Stimulated activated naive CD4-positive, alpha-beta T cell treated with Interleukin-2 at 50 U/mL for 16 hours (primary cell): ENCODE measurements at places on chromosomes 4 and X.

DNA sequence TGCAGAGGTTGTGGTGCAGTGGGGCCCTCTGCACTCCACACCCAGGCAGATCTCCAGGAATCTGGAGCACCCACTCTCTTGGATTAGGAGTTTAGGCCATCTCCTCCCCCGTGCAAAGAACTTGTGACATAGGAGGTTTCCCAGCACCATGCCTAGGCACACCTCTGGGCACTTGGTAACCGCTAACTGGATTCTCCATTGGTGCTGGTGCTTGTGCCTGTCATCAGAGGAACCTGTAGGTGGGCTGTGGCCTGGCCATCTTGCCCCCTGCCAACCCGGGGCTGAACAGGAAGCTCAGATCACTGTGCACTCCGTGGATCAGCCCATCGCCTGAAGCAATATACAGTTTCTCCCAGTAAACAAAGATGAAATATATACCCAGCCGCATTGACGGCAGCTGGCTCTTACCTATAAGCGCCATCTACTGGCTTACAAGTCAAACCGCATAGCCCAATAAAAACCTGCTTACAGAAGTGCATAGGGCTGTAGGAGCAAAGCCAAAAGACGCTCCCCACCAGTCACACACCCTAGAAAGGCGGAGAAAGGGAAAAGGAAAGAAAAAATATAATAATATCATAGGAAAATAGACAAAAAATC lies 19.1 kb upstream of the TEX13B start:
- no peak for DNase-seq

DNA sequence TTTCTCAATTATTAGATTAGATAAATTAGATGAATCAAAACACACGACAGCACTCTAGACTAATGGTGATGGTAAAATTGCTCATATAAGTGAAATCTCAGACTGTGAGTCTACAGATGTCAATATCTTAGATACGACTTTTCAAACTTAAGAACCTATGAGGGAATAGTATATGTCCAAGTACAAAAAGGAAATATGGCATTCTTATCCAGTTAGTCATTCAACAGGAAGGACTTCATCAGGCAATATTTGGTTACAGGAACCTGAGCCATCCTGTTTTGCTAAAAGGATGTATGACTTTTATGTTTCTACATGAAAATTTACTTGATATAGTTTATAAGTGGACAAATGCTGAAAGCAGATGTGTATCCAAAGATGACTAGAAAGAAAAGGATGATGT lies 107.0 kb downstream of the CT47B1 start:
- no peak for DNase-seq

DNA sequence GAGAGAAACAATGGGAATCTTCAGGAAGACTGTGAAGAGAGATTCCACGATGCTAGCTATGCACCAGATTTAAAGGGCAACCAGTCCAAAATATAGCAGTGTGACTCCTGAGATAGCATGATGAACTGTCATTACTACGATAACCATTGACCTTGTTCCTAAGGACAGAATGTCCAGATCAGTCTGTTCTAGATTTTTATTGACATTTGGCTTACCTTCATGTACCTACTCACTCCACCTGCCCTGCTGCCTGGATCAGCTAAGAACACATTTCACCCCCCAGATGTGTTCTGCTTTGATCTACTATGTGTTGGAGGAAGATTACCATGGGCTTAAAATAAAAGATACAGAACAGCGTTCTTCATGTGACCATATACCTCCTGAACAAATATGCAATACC lies 50.1 kb downstream of the ELF2 start:
- DNase-seq, result no peak

DNA sequence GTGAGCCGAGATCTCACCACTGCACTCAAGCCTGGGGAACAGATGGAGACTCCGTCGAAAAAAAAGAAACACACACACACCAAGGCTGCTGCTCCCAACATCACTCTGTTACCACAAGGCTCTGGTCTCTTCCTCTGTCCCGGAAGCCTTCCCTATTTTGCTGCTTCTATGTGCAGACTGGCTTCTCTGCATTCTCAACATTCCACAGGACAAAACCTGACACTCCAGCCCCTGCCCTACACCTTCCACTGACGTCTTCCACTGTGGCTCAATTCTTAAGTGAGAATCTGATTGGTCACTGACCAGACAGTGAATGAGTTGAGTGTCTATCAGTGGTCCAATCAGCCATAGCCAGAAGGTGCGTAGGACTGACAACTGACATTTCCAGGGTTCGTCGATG lies 5.9 kb downstream of the ODAPH start:
- no peak for DNase-seq

- DNase-seq, result peak; percentile 69
Measured at GRCh38 chrX:69165087-69165651, at the start of gene PJA1. PJA1 (minus strand) TSS chrX:69165453; CDS start chrX:69163073, 2,380 bp downstream.

DNA sequence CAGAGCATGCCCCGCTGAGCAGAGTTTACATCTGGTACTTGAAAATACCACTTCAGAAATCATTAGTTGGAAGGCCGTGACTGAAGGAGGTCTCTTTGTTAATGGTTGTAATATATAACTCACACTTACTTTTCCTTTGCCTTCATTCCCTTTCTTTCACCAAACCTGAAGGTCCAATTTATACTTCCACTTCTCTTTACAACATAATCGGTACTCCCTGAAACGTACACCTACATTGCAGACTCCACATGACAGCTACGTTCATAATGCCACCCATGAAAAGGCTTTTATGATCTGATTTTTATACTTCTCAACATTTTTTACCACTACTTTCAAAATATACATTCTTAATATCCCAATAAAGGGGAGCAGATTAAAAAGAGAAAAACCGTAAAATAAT lies 298.7 kb downstream of the C4orf33 start:
- no peak for DNase-seq

DNA sequence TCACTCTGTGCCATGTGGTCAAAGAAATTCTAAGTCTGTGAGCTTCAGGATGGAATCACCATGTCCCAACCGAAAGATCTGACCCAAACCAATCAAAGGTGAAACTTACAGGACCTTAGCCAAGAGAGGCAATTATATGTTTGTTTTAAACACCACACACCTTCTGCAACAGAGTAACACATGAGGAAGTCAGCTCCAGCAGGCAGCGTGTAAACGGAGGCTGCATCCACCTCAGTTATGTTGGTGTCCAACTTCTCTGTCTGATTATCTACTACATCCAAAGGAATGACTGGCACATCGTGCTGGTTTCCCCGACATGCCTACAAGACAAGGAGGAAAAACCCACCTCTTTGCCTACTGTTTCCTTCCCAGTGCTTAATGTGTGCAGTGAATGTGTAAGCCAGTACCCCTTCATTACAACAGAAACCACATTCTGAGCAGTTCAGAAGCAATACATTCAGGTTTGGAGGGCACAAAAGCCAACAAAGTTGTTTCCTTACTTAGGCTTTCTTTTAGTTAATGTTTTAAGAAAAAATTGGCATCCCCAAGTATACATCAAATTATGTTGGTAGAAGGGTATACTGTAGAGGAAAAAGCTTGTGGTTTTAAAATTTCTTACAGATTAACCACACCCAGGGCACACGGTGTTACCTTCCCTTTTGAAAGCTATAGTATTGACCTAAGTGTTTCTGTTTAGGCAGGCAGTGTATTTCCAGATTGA lies 12.4 kb downstream of the CASP6 start:
- no peak for DNase-seq

DNA sequence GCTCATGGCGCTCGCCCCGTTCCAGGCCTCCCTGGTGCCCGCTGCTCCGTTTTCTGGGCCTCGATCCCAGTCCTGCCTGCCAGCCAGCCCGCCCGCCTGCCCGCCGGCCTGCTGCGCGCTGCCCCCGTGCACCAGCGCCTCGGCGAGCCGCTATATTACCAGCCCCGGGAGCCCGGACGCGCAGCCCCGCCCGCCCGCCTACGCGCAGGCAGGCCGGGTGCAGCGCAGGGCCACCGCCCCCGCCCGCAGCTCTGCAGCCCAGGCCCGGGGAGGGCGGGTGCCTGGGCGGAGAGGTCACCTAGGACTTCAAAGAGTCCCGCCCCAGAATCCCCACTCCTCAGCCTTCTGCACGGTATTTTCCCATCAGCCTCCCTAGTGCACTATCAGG lies at the start of gene MAOB:
Gene MAOB, minus strand, starts transcription at position 157 of the 388 bp plus-strand sequence. Its CDS starts 151 bp downstream, at position 6.
- DNase-seq, result peak; percentile 12

- DNase-seq, result no peak
Measured at GRCh38 chr4:57342411-57342810, 232.2 kb upstream of the IGFBP7 start.

GRCh38 chrX:10358958-10359357 lies 202.2 kb downstream of the CLCN4 start:
- DNase-seq, result no peak

DNA sequence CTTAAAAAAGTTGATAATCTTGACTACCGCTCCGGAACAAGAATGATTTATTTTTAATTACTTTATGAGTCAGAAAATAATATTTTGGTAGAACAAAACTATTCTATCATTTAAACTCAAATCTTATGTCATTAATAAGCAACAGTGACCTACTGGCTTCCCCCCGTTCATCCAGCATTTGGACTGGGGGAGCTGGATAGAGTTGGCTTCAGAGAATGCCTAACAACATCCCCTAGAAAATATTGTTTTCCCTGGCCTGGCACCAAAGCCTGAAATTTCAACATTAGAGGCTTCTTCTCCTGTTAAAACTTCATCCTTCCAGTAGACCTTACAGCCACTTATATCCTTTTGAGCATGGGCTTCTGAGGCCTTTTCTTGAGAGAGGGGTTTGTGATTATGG lies 55.7 kb upstream of the PDLIM3 start:
- DNase-seq, result no peak
